Esophagus mucosa (tissue), 1 donor: ENCODE measurements at places on chromosomes 2 and 18.

DNA sequence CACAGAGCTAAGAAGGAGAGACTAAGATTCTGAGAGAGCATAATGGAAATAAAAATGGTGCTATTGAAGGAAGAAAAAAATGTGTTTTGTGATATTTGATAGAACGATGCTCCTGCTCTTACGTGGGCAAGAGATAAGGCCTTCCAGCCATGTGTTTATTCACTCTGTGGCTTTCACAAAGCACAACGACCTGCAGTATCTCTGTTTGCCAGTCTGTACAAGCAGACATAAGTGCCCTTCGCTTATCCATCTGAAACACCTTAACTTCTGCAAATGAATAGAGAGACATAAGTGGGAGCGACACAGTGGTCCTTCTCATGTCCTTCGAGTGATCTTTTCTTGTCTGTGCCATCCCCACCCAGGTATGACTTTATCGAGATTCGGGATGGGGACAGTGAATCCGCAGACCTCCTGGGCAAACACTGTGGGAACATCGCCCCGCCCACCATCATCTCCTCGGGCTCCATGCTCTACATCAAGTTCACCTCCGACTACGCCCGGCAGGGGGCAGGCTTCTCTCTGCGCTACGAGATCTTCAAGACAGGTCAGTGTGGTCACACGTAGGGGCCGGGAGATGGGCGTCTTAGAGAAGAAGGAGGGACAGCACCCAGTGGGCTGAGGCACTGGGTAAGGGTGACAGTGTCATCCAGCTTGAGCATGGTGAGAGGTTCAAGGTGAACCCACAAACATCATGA, 33.7 kb downstream of the NRP2 start:
- no peak for ATAC-seq

GRCh38 chr2:188369365-188369764, 77.7 kb downstream of the GULP1 start:
- peak; percentile 66 for ATAC-seq

GRCh38 chr2:110874453-110875383, 142.3 kb downstream of the ACOXL start:
- no peak for ATAC-seq

DNA sequence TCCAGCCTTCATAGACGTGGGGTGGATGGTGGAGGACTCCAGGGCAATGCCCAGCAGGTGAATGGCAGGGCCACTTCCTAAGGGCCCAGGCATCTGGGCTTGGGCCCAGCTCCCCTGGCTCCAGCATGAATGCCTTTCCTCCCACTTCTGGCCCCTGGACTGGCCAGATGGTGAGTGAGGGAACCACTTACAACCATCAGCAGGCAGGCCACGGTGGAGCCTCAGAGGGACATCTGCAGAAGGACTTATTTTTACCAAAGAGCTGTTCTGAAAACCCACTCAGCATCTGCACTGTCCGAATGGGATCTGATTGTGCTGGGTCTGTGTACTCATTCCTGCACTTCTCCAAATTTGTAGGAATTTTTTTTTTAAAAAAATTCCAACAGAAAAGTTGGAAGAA, 69.6 kb downstream of the SNTG2 start:
- no peak for ATAC-seq

- ATAC-seq: no peak
Measured at GRCh38 chr2:211722928-211723327, 815.7 kb downstream of the ERBB4 start.

DNA sequence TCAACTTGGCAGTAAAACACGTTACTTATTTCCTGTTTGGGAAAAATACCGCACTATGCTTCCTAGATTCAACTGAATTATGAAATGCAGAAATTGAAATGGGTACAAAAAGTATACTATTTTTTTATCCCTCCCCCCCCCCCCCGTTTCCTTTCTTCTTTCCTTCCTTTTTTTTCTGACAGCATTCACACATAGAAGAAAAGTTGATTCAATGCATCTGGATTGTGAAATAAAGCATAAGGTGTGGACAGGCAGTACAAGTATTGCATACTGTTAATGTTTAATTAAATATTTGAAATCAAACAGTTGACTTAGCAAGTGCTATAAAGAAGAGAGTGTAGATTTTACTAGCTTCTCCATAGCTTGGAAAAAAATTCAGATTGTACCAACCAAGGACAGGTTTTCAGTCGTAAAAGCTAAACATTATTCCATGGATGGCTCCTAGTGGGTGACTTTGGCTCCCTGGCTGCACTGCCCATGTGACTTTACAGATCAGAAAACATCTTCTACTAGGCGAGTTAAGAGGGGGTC, 21.6 kb upstream of the AGFG1 start:
- ATAC-seq: no peak

DNA sequence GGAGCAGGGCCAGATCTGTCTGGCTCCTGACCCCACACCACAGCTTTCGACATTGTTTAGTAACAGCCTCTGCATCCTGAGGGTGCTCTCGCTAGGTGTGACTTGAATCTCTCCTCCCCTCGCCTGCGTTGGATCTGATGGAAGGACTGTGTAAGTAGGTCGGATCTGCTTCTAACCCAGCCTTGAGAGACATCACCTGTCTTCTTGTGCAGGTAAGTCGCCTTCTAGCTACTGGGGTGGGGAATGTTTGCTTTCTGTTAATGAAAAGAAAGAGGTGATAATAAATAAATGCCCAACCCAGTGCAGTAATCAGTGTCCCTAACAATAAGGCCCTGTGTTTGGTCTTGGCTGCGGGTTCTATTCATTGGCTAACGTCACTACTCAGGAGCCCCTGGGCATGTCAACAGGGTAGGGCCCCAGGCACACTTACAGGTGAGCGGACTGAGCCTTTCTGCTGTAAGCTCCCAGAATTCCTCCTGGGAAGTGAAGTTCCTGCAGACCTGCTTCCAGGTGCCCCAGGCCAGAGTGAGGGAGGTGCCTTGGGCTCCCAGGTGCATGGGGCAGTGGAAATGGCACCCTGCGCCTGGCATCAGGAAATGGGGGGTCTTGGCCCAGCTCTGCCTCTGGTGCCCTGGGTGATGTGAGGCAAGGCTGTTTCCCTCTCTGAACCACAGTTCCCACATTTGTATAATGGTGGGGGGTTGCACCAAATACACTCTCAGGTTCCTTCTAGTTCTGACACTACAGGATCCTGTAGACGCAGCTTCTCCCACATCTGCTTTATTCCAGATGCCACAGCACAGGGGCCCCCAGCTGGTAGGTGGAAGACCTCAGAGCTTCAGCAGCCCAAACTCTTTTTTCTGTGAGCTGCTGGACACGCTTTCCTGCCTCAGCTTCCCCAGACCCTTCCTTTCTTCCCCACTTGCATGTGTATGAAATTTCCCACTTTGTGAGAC, 11.2 kb upstream of the FOSL2 start:
- ATAC-seq: no peak

DNA sequence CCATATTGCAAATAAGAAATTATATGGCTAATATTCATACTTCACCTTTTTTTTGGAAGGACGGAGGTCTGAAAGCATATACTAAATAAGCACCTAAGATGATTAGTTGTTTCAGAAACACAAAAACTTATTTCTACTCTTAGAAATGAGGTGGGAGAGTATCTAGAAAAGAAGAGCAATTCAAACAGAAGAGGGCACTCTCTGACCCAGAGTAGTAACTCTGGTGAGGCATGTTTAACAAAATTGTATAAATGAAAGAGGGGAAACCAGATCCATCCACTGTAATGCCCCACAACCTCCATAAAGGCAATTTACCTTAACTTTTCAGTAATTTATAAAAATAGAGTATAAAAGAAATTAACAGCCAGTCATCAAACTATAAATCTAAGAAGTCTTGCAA, 669.6 kb upstream of the VRK2 start:
- no peak for ATAC-seq

GRCh38 chr2:84776011-84776410, 104.9 kb downstream of the TRABD2A start:
- no peak for ATAC-seq

- ATAC-seq: peak; percentile 52
Measured at GRCh38 chr2:197803033-197803444, 1.4 kb upstream of the PLCL1 start.

DNA sequence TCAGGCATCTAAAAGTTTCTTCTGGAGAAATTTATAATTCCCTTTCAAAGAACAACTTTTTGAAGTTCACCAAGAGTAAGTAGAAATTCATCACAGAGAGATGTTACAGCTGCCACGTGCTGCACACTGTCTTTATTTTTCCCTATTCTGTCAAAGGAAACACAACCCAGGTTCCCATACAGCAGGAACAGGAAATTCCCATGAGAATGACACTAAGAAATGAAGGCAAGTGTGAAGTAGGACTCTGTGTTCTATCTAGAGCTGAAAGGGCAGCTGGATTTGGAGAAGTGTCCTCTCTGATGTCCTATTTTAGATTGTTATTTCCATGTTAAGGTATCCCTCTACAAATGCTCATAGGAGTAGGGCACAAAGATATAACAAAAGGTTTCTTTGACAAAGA, 58.8 kb downstream of the PID1 start:
- ATAC-seq: no peak

GRCh38 chr2:203675086-203675485, 31.4 kb upstream of the CD28 start:
- no peak for ATAC-seq

DNA sequence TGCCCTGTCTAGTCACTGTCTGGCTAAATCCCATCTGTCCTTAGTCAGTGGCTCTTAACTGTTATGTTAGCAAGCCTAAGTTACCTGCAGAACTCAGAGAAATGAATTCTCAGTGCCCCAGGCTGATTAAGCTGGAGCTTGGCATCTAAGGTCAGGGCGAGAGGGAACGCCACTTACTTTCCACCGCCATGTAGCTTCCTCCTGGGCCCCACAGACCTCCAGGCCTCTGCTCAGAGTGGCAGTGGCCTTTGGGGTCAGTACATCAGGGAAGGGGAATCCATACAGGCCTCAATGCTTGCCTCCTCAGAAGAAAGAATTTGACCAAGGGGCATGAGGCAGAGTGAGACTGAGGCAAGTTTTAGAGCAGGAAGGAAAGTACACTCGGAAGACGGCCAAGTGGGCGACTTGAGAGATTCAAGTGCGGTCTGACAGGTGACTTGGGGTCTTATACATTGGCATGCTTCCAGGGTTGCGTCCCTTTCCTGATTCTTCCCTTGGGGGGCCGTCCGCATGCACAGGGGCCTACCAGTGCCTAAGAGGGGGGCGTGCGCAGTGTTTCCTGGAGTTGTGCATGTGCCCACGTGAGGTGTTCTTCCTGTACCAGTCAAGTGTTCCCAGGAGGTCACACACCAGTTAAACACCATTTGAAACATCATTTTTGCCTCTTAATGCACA, 64.1 kb downstream of the EMILIN2 start:
- no peak for ATAC-seq

- no peak for ATAC-seq
Measured at GRCh38 chr2:74599676-74600075, 45.2 kb downstream of the DOK1 start.

- ATAC-seq: peak; percentile 72
Measured at GRCh38 chr2:150351922-150352321, 135.5 kb downstream of the RND3 start.

GRCh38 chr2:42128721-42129486, 40.2 kb upstream of the EML4 start:
- ATAC-seq: no peak

- no peak for ATAC-seq
Measured at GRCh38 chr2:234673961-234674759, 177.3 kb upstream of the ARL4C start.

GRCh38 chr2:135792401-135793150, 44.4 kb downstream of the LCT start:
- no peak for ATAC-seq

- ATAC-seq: no peak
Measured at GRCh38 chr2:118844261-118845004, 3.0 kb downstream of the EN1 start.

- ATAC-seq: no peak
Measured at GRCh38 chr2:173829727-173830126, 135.4 kb downstream of the SP3 start.

GRCh38 chr2:8722986-8723385, 41.1 kb downstream of the ID2 start:
- ATAC-seq: no peak

GRCh38 chr2:222424729-222425671, 657 bp downstream of the SGPP2 start:
- peak; percentile 24 for ATAC-seq

- ATAC-seq: no peak
Measured at GRCh38 chr18:35073186-35074105, 32.2 kb downstream of the MAPRE2 start.

GRCh38 chr2:82731824-82732223, 1727.3 kb downstream of the SUCLG1 start:
- no peak for ATAC-seq

GRCh38 chr2:45741161-45741850, 89.8 kb downstream of the PRKCE start:
- ATAC-seq: no peak

DNA sequence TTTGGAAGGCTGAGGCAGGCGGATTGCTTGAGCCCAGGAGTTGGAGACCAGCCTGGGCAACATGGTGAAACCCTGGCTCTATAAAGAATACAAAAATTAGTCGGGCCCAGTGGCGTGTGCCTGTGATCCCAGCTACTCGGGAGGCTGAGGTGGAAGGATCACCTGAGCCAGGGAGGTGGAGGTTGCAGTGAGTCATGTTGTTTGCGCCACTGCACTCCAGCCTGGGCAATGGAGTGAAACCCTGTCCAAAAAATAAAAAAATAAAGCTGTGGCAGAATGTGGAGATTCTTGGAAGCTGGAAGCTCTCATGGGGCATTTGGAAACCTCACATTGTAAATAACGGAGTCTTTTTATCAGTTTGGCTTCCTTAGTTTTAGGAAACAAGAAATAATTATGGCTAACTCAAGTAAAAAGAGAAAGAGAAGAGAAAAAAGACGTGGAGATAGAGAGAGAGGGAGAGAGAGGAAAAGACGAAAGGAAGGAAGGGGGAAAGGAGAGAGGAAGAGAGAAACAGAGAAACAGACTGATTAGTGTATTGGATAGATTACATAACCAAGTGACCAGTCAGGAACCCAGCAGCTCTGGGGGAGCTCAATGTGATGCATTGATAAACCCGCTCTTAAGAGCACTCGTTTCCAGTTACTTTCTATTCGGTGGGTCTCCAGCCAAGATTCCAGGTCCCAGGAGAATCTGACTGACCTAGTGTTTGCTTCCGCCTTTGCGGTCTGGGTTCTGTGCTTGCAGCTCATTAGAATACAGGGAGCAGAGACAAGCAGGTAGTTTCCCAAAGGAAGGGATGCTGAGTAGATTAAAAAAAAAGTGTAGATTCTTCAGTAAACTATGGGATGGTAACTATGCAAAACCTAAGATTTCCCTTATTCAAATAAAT, 1.1 kb upstream of the SPAST start:
- no peak for ATAC-seq

DNA sequence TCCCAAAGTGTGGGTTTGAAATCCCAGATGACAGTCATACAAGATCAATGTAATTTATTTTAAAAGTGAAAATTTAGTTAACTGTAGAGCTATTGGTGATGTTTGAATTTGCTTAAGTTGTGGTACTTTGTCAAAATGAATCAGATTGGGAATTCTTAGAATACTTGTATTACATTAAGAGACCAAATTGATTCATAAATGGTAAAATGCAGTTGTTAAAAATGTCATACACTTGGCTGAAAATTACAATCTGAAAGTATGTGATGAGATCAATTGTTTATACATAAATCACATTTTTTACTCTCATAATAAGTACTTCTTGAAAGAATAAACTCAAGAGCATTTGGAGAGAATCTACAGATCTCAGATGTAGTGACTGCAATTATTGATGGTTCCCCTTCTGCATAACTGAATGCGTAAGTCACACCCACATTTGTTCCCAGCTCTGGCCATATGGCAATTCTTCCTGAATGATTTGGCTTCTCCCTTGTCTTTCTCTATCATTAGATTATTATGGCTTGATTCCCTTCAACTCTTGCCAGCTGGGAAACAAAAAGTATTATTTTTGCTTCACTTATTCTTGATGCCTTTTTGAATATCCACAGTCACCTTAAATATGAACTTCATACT, 558.5 kb downstream of the CPS1 start:
- ATAC-seq: no peak
